ENCODE measurements at places on chromosomes 3 and 15.

- DNase-seq, result no peak
Measured at GRCh38 chr15:60761505-60761845, 282.5 kb upstream of the ICE2 start.

GRCh38 chr3:56955492-56956111 is 104.9 kb upstream of the SPATA12 start:
- DNase-seq, result no peak

DNA sequence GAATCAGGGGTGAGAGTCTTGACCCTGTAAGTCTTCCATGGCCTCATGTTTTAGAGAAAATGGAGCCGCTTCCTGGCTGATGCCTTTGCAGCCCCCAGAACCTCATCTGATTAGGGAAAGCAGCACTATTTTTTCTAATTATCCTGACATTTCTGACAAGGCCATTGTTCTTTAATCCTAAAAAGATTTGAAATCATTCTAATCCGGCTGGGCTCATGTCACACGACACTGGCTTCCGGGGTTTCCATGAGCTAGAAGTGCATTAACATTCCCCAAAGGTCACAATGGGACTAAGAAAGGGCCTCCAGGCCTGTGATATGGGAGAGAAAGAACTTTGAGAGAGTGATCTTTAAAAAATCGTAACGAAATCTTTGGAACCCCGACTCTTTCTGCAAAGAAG is 33.1 kb downstream of the RBP2 start:
- no peak for DNase-seq

- no peak for DNase-seq
Measured at GRCh38 chr3:24365168-24365567, 129.5 kb downstream of the THRB start.

DNA sequence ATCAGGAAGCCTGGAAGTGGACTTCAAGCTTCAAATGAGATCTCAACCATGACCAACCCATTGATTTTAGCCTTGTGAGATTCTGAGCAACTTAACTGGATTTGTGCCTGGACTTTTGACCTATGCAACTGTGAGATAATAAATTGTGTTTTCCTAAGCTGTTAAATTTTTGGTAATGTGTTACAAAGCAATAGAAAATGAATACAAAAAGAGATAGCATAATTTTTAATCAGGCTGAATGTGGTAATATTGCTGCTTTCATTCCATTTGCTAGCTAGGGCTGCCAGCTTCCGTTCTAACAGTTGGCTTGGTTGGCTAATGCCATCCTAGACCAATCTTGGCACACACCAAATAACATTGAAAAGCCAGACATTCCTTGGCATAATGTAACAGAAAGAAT is 12.2 kb downstream of the PROS1 start:
- DNase-seq, result no peak

Data from stimulated activated CD4-positive, alpha-beta T cell treated with anti-CD3 and anti-CD28 coated beads, TNF-alpha, amount 100 ng/mL, for 4 hours (primary cell).